Stimulated activated CD8-positive, alpha-beta memory T cell treated with anti-CD3 and anti-CD28 coated beads, Interleukin-4, amount 100 ng/mL, for 1 hour (primary cell): ENCODE measurements at places on chromosomes 4 and X.

DNA sequence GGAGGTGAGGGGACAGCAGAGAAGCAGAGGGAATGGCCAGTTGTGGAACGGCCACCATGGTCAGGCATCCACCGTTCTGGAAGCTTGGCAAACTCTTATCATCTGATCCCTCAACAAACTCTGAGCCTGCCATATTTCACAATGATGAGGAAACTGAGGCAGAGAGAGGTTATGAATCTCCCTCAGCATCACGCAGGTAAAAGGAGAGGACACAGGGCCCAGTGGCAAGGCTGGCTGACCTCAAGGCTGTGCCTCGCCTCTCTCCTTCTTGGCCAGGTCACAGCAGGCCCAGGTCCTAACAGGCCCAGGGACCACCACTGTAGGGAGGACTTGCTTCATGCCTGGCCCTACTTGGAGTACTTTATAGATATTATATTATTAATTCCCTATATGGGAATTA lies 242.8 kb downstream of the EVC2 start:
- no peak for DNase-seq

GRCh38 chrX:141439651-141440050 lies 144.9 kb downstream of the SPANXA1 start:
- no peak for DNase-seq

DNA sequence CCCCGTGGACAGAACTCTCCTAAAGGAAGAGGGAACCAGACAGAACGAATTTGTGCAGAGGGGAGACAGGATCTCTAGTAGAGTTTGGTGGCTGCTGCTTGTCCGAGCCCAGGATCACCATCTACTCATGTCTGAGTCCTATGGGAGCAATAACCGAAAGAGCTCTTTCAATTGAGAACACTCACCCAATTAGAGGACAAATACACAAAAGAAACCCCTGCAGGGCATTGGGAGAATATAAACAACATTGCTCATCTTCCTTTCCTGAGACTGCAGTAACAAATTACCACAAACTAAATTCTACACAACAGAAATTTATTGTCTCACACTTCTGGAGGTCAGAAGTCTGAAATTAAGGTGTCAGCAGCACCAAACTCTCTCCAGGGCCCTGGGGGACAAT lies 65.6 kb downstream of the SPINK2 start:
- no peak for DNase-seq

DNA sequence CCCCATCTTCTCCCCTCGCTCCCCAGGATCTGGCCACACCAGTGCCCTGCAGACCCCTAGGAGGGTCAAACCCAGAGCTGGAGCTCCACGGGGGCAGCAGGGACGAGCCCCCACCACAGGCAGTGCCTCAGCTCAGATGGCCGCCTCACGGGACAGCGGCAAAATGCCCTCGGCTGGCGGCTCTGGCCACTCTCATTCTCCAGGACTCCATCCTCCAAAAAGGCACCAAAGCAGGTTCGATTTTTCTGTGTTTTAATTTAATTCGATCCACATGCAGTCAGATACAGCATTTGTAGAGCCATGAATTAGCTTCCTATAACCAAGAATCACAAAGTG lies 8.3 kb downstream of the FAM53A start:
- DNase-seq, result no peak

GRCh38 chr4:52959541-52959940 lies 97.4 kb downstream of the RASL11B start:
- DNase-seq, result no peak

DNA sequence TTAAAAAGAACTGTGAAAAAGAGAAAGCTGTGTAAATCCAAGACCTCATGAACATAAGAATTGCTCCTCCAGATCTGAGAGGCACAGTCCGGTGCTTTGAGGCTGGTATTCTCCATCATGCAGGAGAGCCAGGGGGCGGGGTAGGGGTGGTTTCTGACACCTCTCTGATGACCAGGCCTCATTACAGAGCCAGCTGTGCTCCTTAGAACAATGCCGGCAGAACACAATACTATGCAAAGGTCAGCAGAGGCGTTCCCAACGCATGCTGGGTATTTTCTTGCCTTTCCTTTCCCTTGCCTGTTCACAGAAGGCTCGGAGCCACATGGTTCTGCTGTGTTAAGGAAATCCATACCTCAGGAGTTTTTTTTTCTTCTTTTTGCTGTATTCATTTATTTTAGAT lies 91.2 kb upstream of the SOD3 start:
- no peak for DNase-seq
